Stimulated activated CD4-positive, alpha-beta T cell treated with anti-CD3 and anti-CD28 coated beads, Interleukin-4, amount 100 ng/mL, for 4 hours (primary cell): ENCODE measurements at places on chromosomes 16 and 17.
A peak's percentile ranks its signal among the peaks of the same experiment; 100 is the strongest.

DNA sequence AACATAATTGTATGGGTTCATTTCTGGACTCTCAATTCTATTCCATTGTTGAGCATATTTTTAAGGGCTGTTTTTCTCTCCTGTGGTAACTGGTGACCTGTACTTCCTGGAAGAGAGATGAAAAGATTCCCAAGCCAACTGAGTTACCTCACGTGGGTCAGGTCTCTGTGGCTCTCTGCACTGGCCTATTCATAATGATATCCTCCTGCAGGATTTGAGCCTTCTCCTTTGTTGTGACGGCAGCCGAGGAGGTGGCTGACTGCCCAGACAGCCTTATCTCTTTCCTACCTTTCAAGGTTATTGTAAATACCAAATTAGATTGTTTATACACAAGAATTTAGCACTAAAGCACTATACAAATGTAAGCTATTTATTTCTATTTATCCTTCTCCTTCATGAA is 2.7 kb upstream of the ACE start:
- DNase-seq, result no peak

DNA sequence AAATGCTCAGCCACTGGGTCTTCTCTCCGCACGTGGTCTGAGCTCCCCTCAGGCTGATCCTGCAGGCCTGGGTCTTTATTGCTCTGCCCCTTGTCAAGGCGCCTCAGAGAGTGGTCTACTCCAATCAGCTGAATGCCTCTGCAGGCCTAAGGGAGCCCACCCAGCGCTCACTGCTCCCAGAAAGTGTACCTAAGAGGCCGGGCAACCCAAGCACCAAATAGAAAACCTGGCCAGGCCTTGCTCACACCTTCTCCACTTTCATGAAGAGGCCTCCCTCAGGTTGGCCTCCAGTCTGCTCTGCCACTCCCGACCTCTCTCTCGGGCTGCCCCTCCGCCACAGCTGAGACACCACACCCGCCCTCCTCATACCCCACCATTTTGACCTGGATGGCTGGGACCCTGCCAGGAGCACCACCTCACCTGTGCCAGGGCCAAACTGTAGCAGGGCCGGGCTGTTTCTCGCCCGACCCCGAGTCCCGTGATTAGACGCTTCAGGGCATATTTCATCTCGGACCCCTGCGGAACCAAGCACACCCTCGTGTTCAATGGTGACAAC is 665 bp downstream of the MYBBP1A start:
- DNase-seq, result no peak

- DNase-seq, result peak; percentile 95
Measured at GRCh38 chr16:28823873-28824716, 1.3 kb downstream of the ATXN2L start.

DNA sequence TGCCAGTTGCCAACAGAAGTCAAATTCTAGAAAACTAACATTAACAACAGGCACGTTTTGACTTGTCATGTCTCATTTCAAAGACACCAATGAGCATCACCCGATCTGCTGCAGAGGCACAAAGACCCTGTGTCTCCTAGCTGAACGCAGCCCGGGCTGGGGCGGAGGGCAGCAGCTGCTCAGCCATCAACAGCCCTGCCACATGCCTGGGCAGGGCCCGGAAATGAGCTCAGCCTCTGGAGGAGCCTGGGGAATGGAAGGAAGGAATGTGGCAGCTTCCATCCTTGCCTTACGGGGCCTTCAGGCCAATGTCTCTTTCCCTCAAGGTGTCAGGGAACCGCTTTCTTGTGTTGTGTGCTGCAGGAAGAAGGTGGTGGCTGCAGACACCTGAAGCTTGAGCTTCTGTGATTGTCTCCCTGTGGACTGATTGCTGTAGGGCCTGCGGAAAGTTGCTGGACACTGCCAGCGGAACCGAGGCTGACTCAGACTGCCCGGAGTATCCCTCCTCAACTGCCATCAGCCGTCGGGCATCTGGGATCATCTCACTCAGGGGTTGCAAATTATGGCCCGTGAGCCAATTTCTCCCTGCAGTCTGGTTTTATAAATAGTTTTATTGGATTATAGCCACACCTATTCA is 7.3 kb downstream of the CDH13 start:
- DNase-seq, result no peak

DNA sequence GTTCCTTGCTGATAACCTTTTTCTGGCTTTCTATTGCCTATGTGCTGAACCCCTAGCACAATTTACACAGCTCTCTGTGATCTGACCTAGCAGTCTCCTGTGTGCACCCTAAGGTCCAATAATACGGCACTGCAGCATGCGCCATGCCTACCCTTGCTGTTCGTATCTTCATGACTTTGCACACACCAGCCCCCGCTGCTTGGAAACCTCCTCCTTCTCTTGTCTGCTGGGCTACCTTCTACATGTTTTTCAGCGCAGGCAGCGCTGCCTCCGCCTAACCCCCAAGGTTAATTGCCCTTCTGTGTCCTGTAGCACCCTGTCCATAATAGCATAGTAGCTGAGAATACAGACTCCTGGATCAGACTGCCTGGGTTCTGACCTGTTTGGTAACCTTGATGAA is 1.4 kb downstream of the STARD3 start:
- no peak for DNase-seq

DNA sequence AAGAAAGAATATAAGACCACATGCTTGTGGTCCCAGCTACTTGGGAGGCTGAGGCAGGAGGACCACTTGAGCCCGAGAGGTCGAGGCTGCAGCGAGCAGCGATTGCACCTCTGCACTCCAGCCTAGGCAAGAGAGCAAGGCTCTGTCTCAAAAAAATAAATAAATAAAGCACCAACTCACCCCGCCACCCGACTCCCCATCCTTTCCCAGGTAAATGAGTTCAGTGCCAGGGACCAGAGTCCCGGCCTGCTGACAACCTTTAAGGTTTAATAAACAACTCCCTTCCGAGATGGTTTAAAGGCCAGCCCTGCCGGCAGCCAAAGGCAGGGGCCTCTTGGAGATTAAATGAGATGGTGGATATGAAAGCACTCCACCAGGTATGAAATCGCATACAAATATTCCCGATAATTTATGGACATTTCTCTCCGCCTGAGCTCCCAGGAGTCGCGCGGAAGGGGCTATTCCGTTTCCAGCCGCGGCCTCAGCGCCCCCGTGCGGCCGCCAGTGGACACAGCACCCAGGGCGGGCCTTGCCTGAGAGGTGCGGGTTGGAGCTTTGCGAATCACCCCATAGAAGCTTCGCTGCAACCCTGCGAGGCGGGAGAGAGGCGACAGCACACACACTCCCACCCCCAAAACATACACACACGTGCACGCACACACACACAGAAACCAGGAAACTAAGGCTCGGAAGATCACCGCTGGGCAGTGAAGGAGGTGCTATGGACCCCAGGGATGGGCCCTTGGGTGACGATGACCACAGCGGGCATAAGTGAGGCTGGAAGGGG is 4.0 kb upstream of the RPL38 start:
- peak; percentile 46 for DNase-seq

- DNase-seq, result peak; percentile 48
Measured at GRCh38 chr17:78414178-78415162, 36.0 kb downstream of the PGS1 start.

DNA sequence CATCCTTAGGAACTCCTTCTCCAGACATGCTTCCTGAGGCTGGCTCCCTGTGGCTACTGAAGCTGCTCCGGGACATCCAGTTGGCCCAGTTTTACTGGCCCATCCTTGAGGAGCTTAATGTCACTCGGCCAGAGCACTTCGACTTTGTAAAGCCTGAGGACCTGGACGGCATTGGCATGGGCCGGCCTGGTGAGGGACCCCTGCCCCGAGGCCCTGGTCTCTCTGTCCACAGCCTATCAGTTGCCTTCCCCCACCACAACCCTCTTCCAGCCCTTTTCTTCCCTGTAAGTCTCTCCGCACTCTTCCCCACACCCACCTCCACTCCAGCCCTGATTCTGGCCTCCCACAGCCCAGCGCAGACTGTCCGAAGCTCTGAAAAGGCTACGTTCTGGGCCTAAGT is 2.0 kb downstream of the TNK1 start:
- no peak for DNase-seq

GRCh38 chr17:81491761-81492160 is 20.8 kb downstream of the ACTG1 start:
- DNase-seq, result no peak

DNA sequence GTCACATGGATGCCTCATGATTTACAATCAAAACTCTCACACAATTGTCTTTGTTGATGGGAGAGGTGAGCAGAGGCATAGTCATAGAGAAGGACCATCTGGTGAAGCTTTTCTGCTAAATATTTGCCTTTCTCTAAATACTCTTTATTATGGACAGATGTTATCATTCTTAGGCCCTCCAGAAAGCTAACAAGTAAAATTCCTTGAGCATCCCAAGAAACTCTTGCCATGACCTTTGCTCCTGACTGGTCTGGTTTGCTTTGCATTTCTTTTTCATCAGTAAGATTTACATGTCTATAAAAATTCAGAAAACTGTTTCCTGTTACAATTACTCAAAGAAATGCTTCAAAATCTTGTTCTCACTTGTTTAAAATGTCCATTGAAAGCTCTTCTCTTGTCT is 1336.6 kb upstream of the CDH8 start:
- no peak for DNase-seq

GRCh38 chr16:84209989-84210388 is 19.0 kb downstream of the ADAD2 start:
- DNase-seq, result no peak

DNA sequence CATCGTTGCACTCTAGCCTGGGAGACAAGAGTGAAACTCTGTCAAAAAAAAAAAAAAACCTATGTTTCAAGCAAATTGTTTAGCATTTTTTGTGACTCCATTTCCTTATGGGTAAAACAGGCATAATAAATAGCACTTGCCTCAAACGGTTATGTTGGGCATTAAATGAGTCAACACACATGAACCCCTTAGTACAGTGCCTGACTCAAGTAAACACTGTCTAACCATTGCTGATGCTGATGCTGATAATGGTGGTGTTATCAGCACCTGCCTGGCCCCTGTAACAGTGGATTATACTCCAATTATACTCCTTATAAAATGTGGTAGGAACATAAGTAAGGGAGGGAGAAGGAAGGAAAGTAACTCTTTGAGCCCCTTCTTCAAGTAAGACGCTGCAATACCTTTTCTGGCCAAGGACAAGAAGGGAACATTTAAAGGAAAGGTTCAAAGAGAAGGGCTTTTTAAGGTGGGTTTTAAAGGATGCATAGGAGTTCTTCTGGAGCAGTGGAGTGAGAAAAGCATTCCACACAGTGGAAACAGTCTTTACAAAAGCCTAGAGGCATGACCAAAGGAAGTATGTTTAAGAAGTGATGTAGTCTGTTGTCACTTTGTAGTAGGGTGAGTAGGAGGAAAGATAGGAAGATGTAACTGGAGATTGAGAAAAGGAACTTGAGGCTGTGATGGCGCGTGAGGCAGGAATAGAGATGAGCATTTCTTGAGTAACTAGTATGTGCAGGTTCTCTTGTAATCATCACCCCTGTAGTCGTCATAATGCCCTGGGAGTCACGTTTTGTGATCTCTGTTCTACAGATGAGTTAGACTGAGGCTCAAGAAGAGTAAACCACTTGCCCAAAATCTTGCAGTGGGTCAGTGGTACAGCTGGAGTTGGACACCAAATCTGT is 4.3 kb downstream of the SCNN1B start:
- no peak for DNase-seq

GRCh38 chr16:78100112-78100467 is 636 bp downstream of the WWOX start:
- no peak for DNase-seq

GRCh38 chr17:8173056-8173870 is 2.9 kb downstream of the TMEM107 start:
- peak; percentile 82 for DNase-seq

DNA sequence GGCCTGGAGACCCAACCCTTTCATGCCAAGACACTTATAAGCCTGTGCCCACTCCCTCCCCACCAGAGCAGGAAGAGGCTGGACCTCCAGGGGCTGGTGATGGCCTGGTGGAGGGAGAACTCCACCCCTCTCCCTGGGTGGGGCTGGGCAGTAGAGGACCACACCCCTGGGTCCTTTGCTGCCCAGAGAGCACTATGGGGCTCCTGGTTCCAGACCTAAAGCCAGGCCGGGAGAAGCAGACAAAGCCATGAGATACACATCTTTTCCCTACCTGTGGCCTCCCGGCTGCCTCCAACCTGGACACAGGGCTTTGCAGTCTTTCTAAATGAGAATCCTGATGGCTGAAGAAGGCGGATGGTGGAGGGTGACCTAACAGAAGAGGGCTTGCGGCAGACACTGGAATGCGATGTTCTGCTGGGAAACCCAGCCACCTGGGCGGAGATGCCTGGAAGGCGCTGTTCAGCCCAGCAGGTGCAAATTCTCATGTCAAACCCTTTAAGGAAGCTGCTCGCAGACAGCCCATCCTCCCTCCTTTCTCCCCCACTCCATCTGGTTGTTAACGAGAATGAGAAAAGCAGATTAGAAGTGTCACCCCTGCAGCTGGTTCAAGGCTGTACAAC is 43.9 kb upstream of the KIFC3 start:
- no peak for DNase-seq

DNA sequence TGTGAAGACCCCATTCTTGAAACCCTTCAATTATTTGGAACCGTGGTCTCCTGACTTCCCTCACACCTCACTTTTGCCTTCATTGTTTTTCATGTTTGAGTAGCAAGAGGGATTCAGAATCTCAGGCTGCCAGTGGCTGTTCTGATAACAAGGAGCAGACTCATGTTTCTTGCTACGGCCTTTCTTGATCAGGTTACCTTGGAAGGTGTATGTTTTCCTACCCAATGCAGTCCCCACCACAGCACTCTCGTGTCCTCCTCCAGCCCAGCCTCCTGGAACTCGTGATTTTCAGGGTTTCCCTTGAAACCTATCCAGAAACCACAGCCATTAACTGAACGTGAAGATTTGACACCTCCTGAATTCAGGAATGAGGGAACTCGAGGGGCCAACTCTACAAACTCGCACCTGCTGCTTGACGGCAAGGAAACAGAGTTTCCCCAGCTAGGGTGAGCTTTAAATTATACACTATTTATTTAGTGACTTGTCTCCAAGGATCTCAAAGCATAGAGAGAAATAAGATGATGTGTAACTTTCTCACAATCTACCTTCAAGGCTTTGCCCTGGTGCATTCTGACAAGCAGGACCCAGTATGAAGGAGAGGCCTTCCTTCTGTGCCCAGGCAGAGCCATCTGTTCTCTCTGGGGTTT is 1.6 kb downstream of the ZFHX3 start:
- no peak for DNase-seq

- no peak for DNase-seq
Measured at GRCh38 chr16:20073203-20074098, at the start of gene GPR139. GPR139 (minus strand) TSS chr16:20073890; CDS start chr16:20073616, 274 bp downstream.

DNA sequence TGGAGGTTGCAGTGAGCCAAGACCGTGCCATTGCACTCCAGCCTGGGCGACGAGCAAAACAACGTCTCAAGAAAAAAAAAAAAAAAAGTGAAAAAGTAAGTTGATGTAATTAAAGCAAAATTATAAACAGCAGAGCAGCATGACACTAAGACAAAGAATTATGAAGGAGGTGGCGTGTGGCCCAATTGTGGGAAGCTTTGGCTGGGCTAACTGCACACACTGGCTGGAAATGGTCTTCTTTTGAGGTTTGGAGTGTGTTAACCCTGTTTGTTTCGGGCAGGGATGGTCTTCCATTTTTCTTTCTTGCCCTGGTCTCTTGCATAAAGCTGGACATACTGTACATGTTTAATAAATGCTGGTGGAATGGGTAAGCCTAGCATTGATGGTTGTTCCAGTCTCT is 54.8 kb downstream of the RAP1GAP2 start:
- DNase-seq, result no peak
